ENCODE measurements at places on chromosomes 2 and 18.
A peak's percentile ranks its signal among the peaks of the same experiment; 100 is the strongest.

DNA sequence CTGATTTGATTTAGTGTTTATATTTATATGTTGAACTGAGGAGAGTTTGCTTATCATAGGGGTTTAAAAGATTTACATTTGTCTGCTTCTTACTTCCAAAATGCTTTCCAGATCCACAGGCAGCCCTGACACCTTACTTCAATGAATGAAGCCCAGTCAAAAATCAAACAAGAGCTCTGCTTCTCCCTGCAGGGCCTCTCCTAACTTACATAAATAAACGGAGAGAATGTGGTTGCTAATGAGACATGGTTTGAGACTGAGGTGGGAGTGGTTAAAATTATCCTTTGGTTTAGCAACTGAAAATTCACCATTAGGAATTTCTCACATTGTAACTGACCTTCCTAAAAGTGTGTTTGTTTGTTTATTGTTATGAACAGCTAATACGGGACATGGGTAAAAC, 612.3 kb upstream of the FANCL start:
- no peak for DNase-seq

- peak; percentile 51 for DNase-seq
Measured at GRCh38 chr18:13217466-13217961, 1.0 kb upstream of the LDLRAD4 start.

DNA sequence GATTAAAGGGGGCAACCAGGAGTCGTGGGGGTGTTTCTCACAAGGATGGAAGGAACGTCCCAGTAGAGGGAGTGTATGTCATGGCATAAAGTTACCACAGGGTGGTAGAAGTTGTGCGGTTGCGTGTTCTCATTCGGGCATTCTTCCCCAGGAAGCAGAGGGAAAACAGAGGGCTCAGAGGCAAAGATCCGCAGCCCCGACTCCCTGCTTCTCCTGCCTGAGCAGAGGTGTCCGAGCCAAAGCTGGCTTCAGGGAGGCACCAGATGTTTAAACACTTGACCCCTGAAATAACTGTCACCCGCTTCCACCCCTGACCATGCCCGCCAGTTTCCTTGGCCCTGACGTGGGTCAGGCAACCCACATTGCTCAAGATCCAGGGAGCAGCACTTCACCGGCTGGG, 83.7 kb downstream of the EN1 start:
- no peak for DNase-seq

DNA sequence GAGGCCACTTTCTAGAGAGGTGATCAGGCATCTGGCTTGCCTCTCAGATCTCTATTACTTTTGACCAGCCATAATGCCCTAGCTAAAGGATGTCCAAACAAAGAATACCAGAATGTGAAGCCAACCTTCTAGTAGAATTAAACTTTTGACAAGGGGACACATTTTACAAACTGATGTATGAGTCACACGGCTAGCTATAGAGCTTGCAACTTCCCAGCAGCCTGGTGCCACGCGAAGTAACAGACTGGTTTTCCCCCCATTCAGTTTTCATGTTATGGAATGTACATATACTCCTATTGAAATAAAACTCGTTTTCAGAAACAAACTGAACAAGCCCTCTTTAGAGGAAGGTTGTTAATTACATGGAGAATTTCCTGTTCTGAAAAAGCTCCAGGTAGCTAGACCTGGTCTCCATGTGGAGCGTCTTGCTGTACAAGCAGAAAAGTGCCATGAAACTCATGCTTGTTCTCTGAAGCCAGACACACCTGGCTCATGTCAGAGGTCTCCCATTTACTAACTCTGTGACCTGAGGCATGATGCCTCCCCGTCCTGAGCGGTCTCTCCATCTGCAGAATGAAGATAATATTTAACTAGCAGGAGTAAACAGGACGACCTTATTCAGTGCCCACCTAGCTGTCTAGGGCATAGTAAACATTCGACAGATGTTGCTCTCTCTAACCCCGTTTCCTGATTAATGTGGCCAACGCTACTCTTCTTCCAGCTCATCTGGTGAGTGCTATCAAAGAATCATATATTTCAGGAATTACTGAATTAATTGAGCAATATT, 81.5 kb upstream of the MAP3K20 start:
- DNase-seq: no peak

DNA sequence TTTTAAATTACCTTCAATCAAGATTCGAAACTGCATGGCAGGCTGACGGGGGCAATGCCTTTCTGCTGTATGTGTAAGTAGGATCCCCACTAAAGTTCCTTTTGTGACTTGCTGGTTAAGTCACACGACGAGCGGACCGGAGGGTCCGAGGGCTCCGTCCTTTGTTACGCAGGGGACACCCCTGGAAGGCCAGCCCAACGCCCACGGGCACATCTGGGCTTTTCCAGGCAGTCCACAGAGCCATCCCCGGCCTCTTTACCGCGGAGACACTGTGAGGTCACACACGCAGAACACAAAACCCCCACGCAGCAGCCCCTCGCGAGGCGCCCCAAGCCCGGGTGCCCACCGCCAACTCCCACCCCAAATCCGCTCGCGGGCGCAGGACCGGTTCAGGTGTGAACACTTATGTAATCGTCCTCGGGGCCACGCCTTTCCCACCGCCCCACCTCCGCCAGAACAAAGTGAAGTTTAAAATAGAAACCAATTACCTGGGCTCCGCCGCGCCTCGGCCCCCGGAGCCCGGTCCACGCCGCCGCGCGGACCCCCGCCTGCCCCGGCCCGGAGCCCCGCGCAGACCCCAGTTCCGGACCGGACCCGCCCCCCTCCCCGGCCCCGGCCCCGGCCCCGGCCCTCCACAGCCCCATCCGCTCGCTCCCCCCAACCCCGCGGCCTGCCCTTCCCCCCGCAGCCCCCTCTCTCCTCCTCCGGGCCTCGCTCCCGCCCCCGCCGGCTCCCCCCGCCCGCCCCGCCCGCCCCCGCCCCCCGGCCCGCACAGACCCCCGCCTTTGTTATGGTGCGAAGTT, 4.2 kb downstream of the ZNF516 start:
- DNase-seq: peak; percentile 62

Data from CD4-positive, alpha-beta T cell treated with Interleukin-12 subunit alpha and Interleukin-12 subunit beta, for 1 hour (primary cell).